ENCODE measurements at places on chromosomes 12 and 14. TPM values are rescaled to one million over a fixed set of nuclear protein-coding genes. Genes with fewer than 3 reads are reported as not detected.

The FAM222A gene
- 14.8 TPM for polyA plus RNA-seq

The CSRP2 gene
- polyA plus RNA-seq, result 24.0 TPM

The PEX5 gene
- 13.0 TPM for polyA plus RNA-seq

The PDE3A gene
- 29.9 TPM for polyA plus RNA-seq

The PRDM4 gene
- polyA plus RNA-seq, result 6.3 TPM

The TAS2R10 gene
- polyA plus RNA-seq, result not detected

The KCNA1 gene
- polyA plus RNA-seq, result not detected

The TTC9 gene
- 0.95 TPM for polyA plus RNA-seq

The PROX2 gene
- not detected for polyA plus RNA-seq

The TAS2R42 gene
- not detected for polyA plus RNA-seq

The FAM186B gene
- 0.16 TPM for polyA plus RNA-seq

Data from right cardiac atrium (tissue), 5 donors.